Stimulated activated CD4-positive, alpha-beta T cell treated with anti-CD3 and anti-CD28 coated beads, TNF-alpha, amount 100 ng/mL, for 1 hour (primary cell): ENCODE measurements at places on chromosomes 11 and 22.

DNA sequence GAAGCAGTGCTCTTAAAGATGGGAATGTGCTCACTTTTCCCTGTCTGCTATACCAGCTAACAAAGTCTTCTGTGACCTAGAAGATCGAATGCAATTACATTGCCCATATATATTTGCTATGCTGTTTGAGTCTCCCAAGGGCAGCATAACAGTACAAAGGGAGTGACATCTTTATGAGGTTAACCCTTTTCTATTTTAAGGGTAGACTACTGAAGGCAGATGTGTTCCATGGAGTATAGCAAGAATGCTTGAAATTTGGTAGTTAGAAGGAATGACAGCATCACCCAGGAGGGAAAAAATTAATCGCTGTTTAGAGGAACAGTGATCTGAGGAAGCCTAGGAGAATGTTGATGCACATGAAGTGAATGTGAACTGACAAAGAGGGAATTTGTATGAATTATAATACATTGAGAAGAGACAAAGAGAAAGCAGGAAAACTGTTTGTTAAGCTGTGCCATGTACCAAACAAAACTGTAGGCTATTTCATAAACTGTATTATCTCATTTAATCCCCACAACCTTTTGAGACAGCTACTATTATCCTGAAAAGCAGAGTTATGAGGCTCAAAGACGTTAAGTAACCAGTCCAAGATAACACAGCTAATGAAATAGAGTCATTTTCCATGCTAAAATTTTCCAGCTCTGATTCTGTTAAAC lies 13.0 kb downstream of the MAML2 start:
- no peak for DNase-seq

DNA sequence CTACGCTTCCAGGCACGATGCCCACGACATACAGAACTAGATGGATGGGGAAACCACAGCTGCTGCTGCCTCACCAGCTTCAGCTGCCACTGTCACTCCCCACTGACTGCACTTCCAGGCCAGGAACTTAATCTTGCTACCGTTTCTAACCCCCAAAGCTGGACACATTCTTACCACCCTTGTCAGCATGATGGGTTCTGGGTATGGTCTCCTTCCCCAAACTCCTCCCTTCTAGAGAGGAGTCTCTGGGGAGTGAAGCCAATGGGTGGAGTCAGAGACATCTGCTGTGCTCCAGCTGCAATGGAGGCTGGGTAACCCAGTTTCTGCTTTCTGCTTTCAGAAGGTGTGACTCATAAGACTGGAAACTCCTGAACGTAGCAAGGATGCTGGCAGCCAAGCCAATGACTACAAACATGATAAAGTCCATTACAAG lies 87.0 kb upstream of the THY1 start:
- DNase-seq = no peak

- DNase-seq = no peak
Measured at GRCh38 chr11:96337541-96338431, 5.2 kb downstream of the MAML2 start.

- no peak for DNase-seq
Measured at GRCh38 chr22:42074132-42074811, at the start of gene PHETA2. PHETA2 (plus strand) TSS chr22:42074248; CDS start chr22:42077294, 3,046 bp downstream.

DNA sequence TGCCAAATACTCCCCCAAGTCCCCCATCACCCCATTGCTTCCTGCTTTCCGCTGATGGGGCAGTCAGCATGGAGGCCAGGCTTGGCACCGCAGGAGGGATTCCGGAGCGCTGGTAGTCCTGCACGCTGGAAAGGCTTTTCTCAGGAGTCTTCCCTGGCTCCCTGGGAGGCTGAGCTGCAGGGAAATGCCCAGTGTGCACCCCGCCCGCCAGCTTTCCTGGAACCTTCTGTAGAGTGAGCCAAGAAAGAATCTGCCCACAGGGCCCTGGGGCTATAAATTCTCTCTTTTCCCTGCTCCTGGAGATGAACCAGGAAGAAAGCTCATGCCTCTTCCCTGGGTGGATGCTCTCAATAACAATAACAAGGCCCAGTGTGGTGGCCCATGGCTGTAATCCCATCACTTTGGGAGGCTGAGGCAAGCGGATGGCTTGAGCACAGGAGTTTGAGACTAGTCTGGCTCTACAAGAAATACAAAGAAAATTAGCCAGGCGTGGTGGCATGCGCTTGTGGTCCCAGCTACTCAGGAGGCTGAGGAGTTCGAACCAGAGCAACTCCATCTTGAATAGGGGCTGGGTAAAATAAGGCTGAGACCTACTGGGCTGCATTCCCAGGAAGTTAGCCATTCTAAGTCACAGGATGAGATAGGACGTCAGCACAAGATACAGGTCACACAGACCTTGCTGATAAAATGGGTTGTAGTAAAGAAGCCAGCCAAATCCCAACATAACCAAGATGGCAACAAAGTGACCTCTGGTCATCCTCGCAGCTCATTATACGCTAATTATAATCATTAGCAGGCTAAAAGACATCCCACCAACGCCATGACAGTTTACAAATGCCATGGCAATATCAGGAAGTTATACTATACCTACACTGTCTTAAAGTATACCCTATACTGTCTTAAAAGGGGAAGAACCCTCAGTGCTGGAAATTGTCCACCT lies 46.4 kb upstream of the FTH1 start:
- DNase-seq = no peak

- DNase-seq = no peak
Measured at GRCh38 chr11:82810326-82810725, 76.7 kb upstream of the FAM181B start.
